ENCODE measurements at places on chromosomes 4 and X. TPM values are rescaled to one million over a fixed set of nuclear protein-coding genes. Genes with fewer than 3 reads are reported as not detected.

SH3TC1 gene
- total RNA-seq: 13.5 TPM

NDNF gene
- 4.0 TPM for total RNA-seq

TMPRSS11A gene
- total RNA-seq: not detected

IQSEC2 gene
- total RNA-seq: 114 TPM

ZFP92 gene
- total RNA-seq: 6.8 TPM

MAGEB10 gene
- total RNA-seq: not detected

HSFX3 gene
- total RNA-seq: not detected

AMMECR1 gene
- 4.3 TPM for total RNA-seq

ANXA3 gene
- total RNA-seq: 24.7 TPM

CFAP99 gene
- total RNA-seq: 2.1 TPM

IDS gene
- total RNA-seq: 836 TPM

NRK gene
- 0.10 TPM for total RNA-seq

CDK16 gene
- 140 TPM for total RNA-seq

NDST3 gene
- total RNA-seq: 28.8 TPM
